ENCODE measurements at places on chromosomes 5 and 9.
A peak's percentile ranks its signal among the peaks of the same experiment; 100 is the strongest.

DNA sequence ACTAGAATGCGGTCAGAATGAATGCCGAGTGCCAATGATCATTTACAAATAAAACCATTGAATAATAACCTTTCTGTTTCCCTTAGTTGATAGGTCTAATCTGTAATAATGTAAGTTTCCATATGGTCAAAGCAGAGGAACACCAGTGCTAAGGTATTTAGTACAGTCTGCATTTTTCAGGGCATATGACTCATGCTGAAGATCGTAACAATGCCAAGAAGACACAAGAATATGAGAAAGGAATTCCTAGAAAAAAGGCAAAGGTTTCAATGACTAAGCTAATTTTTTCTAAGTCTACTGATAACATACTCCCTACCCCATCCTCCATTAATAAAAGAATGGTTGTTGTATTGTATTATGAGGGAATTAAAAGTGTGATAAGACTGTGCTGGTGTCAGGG lies 2.8 kb downstream of the OR1L8 start:
- DNase-seq = no peak

GRCh38 chr5:138241688-138242571 lies 28.8 kb upstream of the CDC23 start:
- DNase-seq = no peak

GRCh38 chr5:160556846-160557245 lies 135.2 kb downstream of the PTTG1 start:
- no peak for DNase-seq

DNA sequence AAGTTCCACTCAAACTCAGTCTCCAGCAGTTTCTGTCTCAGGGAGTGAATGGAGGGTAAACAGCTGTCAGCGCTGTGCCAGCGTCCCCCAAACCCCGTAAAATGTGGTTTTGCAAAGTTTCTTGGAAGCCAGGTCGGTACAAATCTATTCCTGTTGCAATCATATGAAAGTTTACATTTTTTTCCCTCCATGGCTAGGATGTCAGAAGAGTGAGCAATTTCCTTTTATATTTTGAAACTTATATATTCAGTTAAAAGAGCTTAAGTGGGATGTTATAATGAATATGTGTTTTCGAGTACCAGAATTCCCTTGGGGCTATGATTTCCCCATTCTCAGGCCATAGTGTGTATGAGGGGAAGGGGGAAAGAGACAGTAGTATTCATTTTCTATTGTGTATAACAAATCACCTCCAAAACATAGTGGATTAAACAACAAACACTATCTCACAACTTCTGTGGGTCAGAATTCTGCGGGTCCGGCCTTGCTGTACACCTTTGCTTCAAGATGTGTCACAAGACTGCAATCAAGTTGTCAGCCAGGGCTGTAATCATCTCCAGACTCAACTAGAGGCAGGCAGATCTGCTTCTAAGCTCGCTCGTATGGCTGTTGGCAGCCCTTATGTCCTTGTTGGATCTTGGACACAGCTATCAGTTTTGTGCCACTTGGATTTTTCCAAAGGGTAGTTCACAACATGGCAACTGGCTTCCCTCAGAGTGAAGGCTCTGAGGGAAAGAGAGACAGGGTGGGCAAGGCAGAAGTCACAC lies 107.4 kb downstream of the SNX18 start:
- no peak for DNase-seq

- DNase-seq = no peak
Observed at GRCh38 chr5:160846642-160847041, 5.4 kb downstream of the ATP10B start.

DNA sequence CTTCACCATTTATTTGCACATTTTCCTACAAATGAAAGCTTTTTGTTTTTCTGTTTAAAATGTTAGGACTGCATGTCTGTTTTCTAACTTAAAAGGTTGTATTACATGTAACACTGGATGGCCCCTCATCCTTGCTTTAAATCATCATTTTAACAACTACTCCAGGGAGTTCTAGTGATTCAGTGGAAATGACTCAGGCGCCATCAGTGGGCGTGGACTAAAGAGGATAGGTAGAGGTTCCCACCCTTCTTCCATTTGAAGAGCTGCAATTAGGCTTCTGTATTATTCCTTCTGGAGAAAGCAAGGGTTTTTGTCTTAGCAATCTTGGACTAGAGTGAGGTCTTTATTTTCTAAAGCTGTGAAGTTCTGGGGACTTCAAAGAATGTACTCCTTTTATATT lies 213.7 kb downstream of the TMEM38B start:
- DNase-seq = no peak

GRCh38 chr5:143434261-143435209 lies 31.0 kb upstream of the NR3C1 start:
- DNase-seq = peak; percentile 45

- DNase-seq = no peak
Observed at GRCh38 chr5:59098743-59099142, 515.9 kb downstream of the RAB3C start.

GRCh38 chr5:164555809-164556208 lies 1050.4 kb downstream of the MAT2B start:
- DNase-seq = no peak

DNA sequence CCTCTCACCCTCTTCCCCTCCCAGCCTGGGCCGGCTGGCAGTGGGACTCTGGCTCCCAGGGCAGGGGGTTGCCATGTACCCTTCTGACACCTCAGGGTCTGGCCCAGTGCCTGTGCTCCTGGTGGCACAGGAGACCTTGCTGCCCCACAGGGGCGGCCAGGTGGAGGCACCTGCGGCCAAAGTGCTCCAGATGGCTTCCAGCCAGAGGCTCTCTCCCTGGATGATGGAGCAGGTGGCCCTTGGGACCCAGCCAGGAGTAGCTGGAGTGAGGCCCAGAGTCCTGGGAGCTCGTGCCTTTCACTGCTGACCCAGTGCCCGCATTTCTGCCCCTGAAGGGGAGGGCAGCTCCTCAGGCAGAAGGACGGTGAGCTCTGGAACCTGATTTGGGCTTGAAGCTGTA lies 87.3 kb downstream of the NTNG2 start:
- no peak for DNase-seq

GRCh38 chr5:161783297-161783696 lies 64.6 kb upstream of the GABRA1 start:
- DNase-seq = no peak

DNA sequence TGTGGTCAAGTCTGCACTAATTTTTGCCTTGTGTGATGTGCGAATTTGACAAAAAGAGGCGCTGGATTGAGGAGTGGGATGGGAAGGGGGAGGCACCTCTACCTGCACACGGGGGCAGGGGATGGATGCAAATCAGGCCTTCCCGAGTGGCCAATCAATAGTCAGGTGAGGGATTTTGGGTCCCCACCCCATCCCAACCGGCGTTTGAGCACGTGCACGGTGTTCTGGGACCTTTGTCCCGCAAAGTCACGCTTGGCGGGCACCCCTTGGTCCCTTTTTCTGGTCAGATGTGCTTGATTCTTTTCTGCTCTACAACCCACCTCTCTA lies 685 bp upstream of the ADAMTS19 start:
- no peak for DNase-seq

- DNase-seq = no peak
Observed at GRCh38 chr5:118520771-118521415, 467.5 kb downstream of the DTWD2 start.

GRCh38 chr5:56900858-56901578 lies 8.4 kb upstream of the SETD9 start:
- DNase-seq = peak; percentile 41

DNA sequence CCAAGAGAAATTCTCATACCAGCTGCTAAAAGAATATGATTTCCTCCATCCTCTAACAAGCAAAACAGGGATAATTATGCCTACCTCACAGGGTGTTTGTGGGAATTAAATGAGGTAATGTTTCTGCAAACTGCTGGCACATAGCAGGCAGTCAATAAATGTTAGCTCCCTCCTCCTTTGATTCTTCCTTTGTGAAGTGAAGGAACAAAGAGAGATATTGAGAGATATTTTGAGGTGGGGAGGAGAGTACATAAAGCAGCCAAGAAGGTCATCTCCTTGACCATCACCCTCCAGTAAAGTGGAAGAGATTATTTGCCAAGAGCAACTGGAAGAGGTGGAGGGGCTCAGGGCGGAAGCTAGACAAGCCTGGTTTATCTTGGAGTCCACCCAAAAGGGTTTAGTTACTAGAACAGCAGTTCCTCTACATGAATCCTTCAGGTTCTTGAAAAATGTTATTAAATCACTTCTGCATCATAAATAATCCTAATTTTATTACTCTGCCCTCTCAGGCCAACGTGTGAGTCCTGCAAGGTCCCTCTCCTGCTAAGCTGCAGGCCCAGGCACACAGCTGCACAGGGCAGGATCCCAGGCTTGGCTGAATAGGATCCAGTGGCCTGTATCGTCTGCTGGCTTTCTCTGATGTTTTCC lies 35.0 kb upstream of the TLE1 start:
- no peak for DNase-seq

DNA sequence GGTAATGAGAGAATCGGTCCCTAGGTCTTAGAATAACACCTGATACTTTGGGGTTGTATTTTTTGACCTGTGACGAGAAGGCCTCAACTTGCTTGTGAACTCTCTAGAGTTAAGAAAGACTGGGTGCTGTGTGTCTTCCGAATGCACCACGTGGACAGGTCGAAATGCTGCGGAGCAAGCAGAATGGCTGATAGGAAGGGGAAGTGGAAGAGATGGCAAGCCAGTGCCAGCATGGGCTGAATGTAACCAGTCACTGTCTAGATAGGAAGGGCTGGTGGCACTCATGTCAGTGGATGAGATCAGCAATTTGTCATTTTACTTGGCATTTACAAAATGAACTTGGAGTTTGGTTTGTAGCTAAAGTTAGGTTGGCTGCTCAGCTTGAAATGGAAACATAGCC lies 5.6 kb downstream of the OTULINL start:
- no peak for DNase-seq

DNA sequence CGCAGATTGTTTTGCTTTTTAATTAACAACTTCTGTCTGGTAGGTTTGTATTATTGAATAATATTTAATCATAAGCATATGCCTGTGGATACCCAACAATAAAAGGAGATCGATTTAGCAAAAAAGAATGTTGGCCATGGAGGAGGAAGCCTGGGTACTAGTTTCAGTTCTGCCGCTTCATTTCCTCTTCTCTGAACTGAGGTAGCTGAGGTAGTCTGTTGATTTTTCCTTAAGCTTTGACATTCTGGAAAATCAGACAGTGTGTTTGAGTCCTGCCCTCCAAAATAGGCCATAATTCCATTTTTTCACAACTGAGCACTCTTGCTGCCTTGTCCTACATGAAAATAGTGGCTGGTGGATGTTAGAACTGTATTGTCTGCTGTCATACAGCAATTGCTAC lies 6.0 kb upstream of the GPR21 start:
- DNase-seq = no peak

DNA sequence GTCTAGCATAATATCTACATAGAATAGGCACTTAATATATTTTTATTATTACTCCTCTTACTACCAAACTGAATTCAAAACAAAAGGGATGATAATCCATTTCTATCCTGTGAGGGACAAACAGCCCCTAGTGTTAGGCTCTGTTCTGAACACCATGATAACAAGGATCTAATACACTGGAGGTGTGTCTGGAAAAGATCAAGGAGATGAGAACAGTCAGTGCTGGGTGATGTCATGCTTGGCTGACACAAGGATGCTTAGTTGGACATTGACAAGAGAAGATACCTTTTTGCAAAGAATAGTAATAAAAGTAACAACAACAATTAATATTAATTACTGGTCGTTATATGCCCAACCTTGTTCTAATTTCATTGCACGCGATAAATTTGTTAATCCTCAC lies 458.7 kb downstream of the EBF1 start:
- no peak for DNase-seq
